ENCODE measurements at places on chromosomes 11 and 22.

DNA sequence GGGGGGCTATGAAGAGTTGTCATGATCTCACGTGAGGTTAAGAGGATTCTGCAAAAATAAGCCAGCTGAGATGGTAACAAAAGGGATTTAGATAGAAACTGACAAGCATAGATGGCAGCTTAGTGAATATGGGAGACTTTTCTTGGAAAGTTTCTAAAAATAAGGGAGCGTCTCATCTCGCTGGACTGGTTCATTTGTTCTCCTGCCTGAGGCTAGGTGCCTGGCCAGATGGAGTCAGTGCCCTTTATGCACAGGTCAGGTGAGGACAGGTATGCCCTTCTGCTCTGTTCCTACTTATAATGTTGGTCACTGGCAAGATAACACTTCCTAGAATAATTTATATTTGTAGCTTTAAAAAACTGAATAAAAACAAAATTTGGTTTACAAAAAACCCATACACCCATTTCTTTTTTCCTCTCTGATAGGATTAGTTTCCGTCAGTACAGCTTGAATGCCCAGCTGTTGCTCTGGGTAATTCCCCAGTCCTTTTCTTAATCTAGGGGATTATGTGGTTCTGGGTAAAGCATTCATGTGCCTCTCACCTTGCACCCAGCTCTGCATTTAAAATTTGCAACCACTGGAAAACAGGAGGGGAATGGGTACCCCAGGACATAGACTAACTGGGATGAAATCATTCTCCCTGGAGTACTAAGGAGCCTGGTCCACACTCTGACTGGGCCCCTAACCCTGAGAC is 90.0 kb downstream of the AMOTL1 start:
- DNase-seq, result no peak

DNA sequence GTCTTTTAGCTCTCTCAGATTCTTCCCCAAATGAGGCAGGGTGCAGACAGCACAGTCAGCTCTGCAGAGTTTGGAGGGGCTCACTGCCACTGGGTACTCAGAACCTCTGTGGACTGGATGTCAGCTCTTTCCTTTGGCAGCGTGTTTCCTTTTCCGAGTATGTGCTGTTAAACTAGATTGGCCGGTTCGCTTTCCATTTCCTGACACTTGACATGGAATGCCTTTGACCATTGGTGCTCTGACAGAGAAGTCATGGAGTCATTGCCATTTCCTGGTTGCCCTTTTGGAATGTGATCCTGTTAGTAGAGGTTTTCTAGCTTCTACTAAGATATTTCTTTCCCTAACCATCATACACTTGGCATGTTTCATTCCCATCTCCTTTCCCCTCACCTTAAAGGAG is 86.7 kb downstream of the SWAP70 start:
- no peak for DNase-seq

DNA sequence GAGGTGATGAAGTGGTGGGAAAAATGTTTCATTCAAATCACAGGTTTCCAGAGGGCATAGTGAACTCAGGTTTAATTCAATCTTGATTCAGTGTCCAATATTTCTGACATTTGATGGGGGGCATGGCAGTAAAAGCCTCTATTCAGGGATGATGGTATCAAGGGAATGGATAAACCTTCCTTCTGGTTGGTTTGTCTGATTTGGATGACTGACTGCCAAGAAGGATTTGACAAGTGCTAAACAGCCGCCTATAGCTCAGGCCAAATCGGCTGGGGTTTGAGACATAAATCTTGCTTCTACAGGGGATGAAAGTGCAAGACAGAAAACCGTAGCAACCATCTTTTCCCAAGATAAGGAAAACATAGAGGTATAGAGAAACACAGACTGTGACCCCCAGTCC is 121.8 kb upstream of the C11orf87 start:
- DNase-seq, result no peak

GRCh38 chr11:5553343-5553742 is 5.0 kb upstream of the OR52H1 start:
- no peak for DNase-seq
